ENCODE measurements at places on chromosomes 1 and 21.

- DNase-seq: no peak
These were observed 53.8 kb upstream of the APP start for GRCh38 chr21:26224366-26224765.

DNA sequence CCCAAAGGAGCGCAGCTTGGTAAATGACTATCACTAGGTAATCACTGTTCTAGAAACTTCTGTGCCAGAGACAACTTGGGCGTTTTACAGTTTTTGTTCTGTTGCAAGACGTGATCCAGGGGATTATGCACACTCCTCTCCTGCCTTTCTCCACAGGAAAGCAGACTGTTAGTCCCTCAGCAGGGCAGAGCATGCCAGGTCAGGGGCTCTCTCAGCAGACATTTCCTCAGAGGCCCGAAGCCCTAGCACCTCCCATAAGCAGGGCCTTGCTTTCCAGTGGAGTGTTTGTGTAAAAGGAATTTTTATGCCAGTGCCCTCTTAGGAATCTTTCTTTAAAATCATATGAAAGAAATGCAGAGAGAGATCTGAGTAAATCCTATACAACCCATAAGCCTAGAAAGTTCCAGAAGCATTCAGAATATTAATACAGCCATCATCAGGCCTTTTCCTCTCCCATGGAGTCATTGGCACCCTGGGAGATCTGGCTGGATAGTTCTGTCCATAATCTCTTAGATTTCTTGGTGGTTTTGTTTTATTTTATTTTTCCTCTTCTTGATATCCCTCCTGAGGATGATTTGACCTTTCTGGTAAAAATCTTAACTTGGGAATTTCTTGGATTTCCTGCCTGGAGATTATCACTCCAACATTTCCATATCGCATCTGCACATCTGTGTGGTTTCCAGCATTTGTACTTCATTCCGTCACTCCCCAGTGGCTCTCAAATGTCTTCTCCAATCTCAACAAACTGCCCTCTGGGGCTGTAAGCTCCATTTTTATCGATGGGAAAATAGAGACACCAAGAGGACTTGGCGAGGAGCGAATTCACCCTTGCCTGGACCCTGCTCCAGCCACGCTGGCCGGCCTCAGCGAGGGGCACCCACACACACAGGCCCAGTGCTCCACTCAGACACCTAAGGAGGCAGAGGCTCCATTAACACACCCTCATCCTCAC lies 116.1 kb downstream of the PSMG1 start:
- DNase-seq: no peak

GRCh38 chr1:220726634-220727033 lies 21.5 kb upstream of the MTARC2 start:
- DNase-seq: no peak

GRCh38 chr1:47827109-47827508 lies 170.1 kb downstream of the TRABD2B start:
- no peak for DNase-seq

GRCh38 chr1:222454186-222454585 lies 93.7 kb downstream of the HHIPL2 start:
- no peak for DNase-seq

GRCh38 chr1:153745417-153745816 lies 17.6 kb downstream of the INTS3 start:
- DNase-seq: no peak

GRCh38 chr1:183884526-183884925 lies 79.6 kb downstream of the RGL1 start:
- DNase-seq: no peak
